ENCODE measurements at places on chromosomes 2 and 18.

- no peak for DNase-seq
Measured at GRCh38 chr18:26538524-26538923, 9.8 kb downstream of the KCTD1 start.

GRCh38 chr18:35042389-35043071, 1.3 kb downstream of the MAPRE2 start:
- peak; percentile 70 for DNase-seq

GRCh38 chr2:12776521-12776961, 59.8 kb downstream of the TRIB2 start:
- no peak for DNase-seq

- DNase-seq = no peak
Measured at GRCh38 chr2:220915092-220915623, 656.9 kb downstream of the EPHA4 start.

- DNase-seq = no peak
Measured at GRCh38 chr2:240820607-240821428, 799 bp upstream of the KIF1A start.

DNA sequence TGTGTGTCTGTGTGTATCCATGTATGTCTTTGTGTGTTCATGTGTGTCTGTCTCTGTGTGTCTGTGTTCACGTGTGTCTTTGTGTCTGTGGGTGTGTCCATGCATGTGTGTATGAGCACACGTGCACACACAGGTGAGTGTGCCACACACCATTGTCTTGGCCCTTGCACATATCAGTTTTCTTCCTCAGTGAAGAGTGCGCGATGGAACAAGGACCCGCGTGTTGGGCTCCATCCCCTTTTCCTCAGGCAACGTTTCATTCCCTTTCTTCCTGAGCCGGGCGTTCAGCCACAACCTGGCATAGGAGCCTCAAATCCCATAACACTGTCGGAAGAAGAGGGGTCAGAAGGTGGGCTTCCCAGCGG, 74.3 kb downstream of the PTGR3 start:
- DNase-seq = no peak

- no peak for DNase-seq
Measured at GRCh38 chr2:205543262-205543843, 138.9 kb upstream of the NRP2 start.

GRCh38 chr2:175576270-175576669, 394.8 kb upstream of the ATP5MC3 start:
- DNase-seq = no peak

DNA sequence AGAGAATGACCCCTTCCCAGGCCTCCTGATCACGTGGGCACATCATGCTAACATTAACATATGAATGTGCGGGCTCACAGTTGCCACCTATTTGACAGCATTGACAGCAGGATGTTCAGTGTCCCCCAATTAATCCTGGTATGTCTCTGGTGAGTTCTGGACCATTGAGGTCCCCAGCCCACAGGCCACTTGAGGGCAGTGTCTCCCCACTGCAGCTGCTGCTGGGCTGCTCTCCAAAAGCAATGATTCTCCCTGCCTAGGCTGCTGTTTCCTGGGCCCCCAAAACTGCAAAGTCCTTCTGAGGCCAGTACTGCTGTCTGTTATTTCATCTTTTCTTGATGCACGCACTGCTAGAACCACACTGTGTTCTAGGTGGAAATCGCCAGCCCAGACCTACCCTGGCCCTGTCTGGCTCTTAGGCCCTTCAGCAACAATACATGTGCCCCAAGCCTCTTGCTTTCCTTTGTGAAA, 52.7 kb upstream of the MAPK4 start:
- DNase-seq = no peak

GRCh38 chr2:26529406-26530239, 51.7 kb upstream of the OTOF start:
- no peak for DNase-seq

GRCh38 chr2:11829947-11830707, 83.7 kb downstream of the LPIN1 start:
- DNase-seq = peak; percentile 62

GRCh38 chr2:154704991-154705390, 6.5 kb downstream of the KCNJ3 start:
- no peak for DNase-seq

DNA sequence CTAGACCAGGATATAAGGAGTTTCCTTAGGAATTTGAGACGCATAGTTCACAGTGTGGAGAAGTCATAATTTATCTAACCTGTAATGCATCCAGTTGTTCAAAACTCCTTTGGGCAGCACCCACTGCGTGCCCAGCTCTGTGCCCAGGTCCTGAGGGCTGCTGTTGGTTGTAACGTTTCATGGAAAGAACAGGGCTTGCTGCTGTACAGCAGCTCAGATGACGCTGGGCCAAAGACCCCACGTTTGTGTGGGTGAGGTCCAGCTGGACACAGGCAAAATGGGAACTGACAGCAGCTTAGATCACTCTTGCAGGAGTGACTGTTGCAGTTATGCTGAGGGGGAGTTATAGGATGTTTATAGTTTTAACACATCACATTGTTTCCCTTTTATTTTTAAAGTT, 30.0 kb upstream of the HS6ST1 start:
- no peak for DNase-seq

DNA sequence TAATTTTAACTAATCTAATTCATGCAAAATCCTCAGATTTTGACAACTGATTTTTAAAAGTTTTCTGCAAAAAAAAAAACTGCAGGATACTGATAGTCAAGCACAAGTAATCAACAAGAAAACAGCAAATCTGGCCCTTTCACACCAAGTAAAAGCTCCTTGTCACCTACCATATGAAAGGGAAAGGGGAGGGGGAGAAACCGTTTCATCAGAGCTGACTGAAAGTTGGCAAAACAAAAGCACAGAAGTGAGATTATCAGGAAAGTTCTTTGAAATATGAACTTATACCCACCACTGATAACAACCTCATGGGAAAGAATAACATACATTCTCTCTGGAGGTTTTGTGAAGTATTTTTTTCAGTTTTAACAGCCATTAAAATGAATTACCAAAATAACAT, 38.7 kb downstream of the ZNF521 start:
- DNase-seq = no peak

DNA sequence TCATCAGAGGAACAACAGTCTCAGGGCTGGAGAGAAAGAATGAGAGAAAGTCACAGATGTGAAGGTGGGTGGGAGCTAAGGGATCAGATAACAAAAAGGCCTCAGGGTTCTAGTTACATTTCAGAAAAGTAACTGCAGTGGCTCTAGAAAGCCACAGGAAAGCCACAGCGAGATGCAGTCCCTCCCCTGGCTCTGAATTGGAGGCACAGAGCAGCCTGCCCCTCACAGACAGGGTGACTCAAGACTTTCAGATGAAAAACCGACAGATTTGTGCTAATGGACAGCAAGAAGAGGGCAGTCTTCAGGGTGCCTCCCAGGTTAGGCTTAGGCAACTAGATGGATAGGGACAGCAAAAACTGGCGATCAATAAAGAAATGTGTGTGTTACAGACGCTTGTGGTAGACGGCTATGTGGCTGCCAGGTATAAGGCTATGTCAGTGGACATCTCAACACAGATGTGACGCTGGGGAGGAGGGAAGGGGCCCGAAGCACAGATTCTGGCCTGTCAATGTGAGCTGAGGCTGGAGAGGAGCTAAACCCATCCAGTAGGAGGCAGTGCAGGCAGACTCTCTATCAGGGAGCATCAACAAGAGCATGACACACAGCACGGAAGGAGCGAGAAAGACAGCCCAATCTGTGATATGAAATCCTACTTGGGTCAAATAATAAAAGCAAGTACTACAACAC, 26.2 kb downstream of the UNC50 start:
- DNase-seq = peak; percentile 48

GRCh38 chr18:45325778-45326177, 289.5 kb upstream of the SLC14A2 start:
- no peak for DNase-seq

GRCh38 chr2:236446521-236446920, 123.1 kb upstream of the ACKR3 start:
- DNase-seq = no peak

DNA sequence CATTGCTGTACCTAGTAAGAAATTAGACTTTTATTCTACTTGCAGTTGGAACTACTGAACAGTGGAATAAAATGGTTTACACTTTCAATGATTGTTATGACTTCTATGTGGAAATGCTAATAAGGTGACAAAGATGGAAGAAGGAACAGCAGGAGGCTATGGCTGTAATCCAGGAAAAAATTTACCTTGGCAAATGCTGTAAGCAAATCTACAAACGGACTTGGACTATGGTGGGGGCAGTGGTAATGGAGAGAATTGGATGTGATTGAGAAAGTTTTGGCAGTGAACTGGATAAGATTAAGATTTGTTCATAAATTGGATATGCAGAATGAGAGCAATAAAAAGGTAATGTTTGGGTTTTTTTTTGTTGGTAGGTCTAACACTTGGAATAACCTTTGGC, 111.0 kb upstream of the ERBB4 start:
- no peak for DNase-seq

GRCh38 chr2:149399934-149400615, 69.7 kb downstream of the LYPD6 start:
- DNase-seq = no peak
